CD4-positive, CD25-positive, alpha-beta regulatory T cell (primary cell): ENCODE measurements at places on chromosomes 1 and 21. TPM values are rescaled to one million over a fixed set of nuclear protein-coding genes. Genes with fewer than 3 reads are reported as not detected.
A peak's percentile ranks its signal among the peaks of the same experiment; 100 is the strongest.

GRCh38 chr1:117754061-117754969 is 148.5 kb downstream of the TENT5C start:
- peaks cover 8% of the 10 kb centered on the region for H3K4me1 ChIP-seq
- no peak overlapping the region for H3K27ac ChIP-seq
- H3K4me3 ChIP-seq = peak overlapping the region; percentile 34
- peak; percentile 55 for DNase-seq
- H3K36me3 ChIP-seq = no peaks in the 10 kb centered on the region
- peaks cover 7% of the 10 kb centered on the region for H3K27me3 ChIP-seq

- no peaks in the 10 kb centered on the region for H3K36me3 ChIP-seq
- H3K27me3 ChIP-seq = peaks cover 7% of the 10 kb centered on the region
- DNase-seq = no peak
- H3K4me1 ChIP-seq = peaks cover 7% of the 10 kb centered on the region
Observed at GRCh38 chr1:15251857-15252835, 5.1 kb downstream of the FHAD1 start.

- H3K27ac ChIP-seq = no peak overlapping the region
- no peaks in the 10 kb centered on the region for H3K36me3 ChIP-seq
- no peaks in the 10 kb centered on the region for H3K4me1 ChIP-seq
- no peak overlapping the region for H3K4me3 ChIP-seq
- H3K27me3 ChIP-seq = no peaks in the 10 kb centered on the region
Observed at GRCh38 chr1:182332261-182333060, 59.1 kb downstream of the GLUL start.

The CAPZB gene
- 372 TPM for total RNA-seq

DNA sequence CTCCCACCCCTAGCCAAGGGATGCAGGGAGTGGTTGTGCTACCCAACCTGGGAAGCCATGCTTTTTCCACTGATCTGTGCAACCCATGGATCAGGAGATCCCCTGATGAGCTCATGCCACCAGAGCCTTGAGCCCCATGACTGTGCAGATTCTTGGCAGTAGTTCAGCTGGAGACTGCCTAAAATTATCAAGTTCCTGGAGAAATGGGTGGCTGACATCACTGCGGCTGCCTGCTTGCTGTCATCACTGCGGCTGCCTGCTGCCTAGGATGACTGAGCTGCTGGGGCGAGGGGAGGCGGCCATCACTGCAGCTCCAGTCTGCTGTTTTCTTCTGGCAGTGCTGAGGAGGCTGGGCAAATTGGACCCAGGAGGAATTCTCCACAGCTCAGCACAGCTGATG is 159.2 kb downstream of the AGBL4 start:
- no peaks in the 10 kb centered on the region for H3K36me3 ChIP-seq
- H3K27me3 ChIP-seq = no peaks in the 10 kb centered on the region
- no peak overlapping the region for H3K4me3 ChIP-seq
- H3K27ac ChIP-seq = no peak overlapping the region
- no peaks in the 10 kb centered on the region for H3K4me1 ChIP-seq

- no peaks in the 10 kb centered on the region for H3K27me3 ChIP-seq
- no peak for DNase-seq
- H3K36me3 ChIP-seq = no peaks in the 10 kb centered on the region
- H3K4me1 ChIP-seq = no peaks in the 10 kb centered on the region
- no peak overlapping the region for H3K4me3 ChIP-seq
Observed at GRCh38 chr1:228017356-228018124, 10.7 kb downstream of the WNT3A start.

- H3K36me3 ChIP-seq = no peaks in the 10 kb centered on the region
- H3K27ac ChIP-seq = no peak overlapping the region
- peak; percentile 1 for DNase-seq
- no peak overlapping the region for H3K4me3 ChIP-seq
Observed at GRCh38 chr1:1185101-1185765, 11.6 kb downstream of the TTLL10 start.

The PLA2G2F gene
- total RNA-seq = not detected

DNA sequence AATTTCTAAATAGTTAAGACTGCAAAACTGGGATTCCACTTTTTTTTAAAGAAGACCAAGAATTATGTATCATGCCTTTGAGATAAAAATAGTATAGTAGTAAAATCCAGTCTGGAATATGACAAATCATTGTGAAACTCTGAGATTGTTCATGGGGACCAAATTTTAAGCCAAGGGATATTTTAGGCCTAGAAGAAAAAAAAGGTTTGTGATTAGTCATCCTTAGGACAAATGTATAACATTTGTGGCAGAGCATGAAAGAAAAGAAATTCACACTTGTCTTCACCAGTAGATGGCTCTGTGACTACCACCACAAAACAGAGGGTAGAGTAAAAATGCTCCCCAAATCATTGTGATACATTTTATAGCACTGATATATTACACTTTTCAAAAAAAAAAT is 226.1 kb downstream of the KCTD3 start:
- H3K4me3 ChIP-seq = no peak overlapping the region
- no peaks in the 10 kb centered on the region for H3K36me3 ChIP-seq
- no peak overlapping the region for H3K27ac ChIP-seq
- no peaks in the 10 kb centered on the region for H3K27me3 ChIP-seq
- no peaks in the 10 kb centered on the region for H3K4me1 ChIP-seq

GRCh38 chr21:15010645-15011044 is 54.2 kb downstream of the NRIP1 start:
- no peak for DNase-seq
- no peak overlapping the region for H3K4me3 ChIP-seq
- H3K36me3 ChIP-seq = no peaks in the 10 kb centered on the region
- no peak overlapping the region for H3K27ac ChIP-seq

GRCh38 chr1:41769068-41769467 is 149.7 kb downstream of the HIVEP3 start:
- no peak for DNase-seq
- no peaks in the 10 kb centered on the region for H3K27me3 ChIP-seq
- H3K4me3 ChIP-seq = no peak overlapping the region

DNA sequence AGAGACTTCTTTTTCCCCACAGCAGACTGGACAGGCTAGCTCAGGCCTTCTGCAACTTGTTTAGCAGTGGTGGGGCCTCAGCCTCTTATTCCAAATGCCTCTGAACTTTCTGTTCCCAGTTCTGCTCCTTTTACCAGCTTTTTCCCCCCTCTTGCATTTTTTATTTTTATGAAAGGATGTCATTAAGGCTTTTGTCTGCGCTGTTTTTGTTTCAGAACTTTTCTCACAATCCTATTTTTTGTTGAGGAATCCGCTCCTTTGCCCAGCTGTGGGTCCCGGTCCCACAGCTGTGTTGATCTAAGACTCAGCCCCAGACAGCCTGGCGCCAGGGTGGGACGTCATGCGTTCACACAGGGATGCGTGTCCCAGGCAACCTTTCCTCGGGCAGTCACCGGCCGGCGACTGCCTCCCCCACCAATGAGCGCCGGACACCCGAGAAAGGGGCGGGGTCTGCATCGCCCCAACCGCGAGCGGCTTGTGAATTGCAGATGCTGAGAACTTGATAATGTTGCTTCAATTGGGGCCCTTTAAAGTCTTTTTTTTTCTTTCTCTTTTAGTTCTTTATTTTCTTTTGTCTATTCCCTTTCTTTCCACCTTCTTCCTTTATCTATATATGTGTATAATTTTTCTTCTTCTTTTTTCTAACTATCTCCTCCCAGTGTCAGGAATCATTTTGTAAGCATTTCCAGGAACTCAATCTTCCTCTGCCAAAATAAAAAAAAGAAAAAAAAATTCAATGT is 3.0 kb upstream of the ID3 start:
- DNase-seq = no peak
- no peak overlapping the region for H3K27ac ChIP-seq
- no peak overlapping the region for H3K4me3 ChIP-seq
- H3K36me3 ChIP-seq = no peaks in the 10 kb centered on the region

DNA sequence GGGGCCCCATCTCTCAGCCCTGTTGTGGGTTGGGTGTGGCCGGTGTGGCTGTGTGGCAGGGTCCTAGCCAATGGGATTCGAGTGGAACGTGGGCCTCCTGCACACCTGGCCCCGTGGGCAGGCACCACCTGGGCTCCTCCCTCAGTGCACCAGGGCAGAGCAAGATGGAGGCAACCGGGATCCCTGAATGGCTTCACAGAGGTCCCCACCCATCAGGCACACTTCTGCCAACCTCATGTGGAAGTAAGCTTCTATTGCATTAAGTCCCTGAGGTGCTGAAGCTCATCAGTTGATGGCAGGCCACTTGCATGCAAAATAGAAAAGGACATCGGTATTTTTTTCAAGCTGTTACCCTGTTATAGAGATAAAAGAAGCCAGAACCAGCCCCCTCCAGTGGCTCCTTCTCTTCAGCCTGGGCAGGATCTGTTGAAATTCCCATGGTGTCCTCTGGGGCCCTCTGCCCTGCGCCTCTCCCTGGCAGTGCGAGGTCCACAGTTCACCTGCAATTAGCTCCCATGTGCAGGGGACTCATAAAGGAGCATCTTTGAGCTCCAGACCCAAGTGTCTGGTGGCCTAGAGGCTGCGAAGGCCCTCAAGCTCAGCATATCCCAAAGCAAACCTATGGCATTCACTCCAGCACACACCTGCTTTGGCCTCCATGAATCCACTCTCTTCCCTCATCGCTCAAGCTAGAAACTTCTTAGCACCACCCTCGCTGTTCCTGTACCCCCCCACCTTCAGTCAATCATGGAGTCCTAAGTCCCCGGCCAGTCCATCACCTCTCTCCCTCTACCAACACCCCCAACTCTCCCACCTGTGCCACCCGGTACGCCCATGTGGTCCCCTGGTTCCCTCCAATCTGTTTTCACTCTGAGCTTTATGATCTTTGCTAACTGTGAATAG is 2.1 kb upstream of the SLC45A1 start:
- H3K27ac ChIP-seq = no peak overlapping the region
- no peaks in the 10 kb centered on the region for H3K27me3 ChIP-seq
- H3K4me1 ChIP-seq = peaks cover 13% of the 10 kb centered on the region
- no peak for DNase-seq
- H3K4me3 ChIP-seq = no peak overlapping the region

DNA sequence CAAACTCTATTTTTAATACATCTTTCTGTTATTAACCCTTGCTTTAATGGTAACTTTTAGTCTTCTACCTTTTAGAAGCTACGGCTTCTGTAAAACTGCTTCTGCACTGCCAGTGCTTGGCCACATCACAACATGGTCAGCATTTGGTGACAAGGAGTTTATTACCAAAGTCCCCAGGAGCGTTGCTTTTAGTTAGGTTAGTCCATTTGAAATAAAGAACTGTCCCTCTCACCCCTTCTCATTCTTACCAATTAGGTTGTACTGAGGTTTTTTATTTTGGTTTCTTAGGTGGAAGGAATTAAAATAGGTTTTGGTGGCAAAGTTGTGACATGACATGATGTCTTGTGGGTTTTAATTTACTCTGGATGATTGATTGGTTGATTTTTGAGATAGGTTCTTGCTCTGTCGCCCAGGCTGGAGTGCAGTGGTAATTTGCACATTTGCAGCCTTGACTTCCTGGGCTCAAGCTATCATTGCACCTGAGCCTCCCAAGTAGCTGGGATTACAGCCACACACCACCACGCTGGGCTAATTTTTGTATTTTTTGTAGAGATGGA is 39.2 kb downstream of the SPEN start:
- DNase-seq = no peak
- H3K36me3 ChIP-seq = peaks cover 8% of the 10 kb centered on the region
- peaks cover 30% of the 10 kb centered on the region for H3K4me1 ChIP-seq
- H3K4me3 ChIP-seq = peak overlapping the region; percentile 31
- H3K27ac ChIP-seq = no peak overlapping the region

The TRIM63 gene
- not detected for total RNA-seq

- no peaks in the 10 kb centered on the region for H3K27me3 ChIP-seq
- H3K4me1 ChIP-seq = peaks cover 7% of the 10 kb centered on the region
- H3K36me3 ChIP-seq = peaks cover 23% of the 10 kb centered on the region
- H3K27ac ChIP-seq = no peak overlapping the region
- H3K4me3 ChIP-seq = no peak overlapping the region
Observed at GRCh38 chr1:211378844-211379243, 52.2 kb downstream of the TRAF5 start.

GRCh38 chr21:41923631-41924367 is 30.0 kb downstream of the C2CD2 start:
- peaks cover 3% of the 10 kb centered on the region for H3K36me3 ChIP-seq
- H3K4me3 ChIP-seq = no peak overlapping the region
- H3K27ac ChIP-seq = no peak overlapping the region
- DNase-seq = peak; percentile 31

DNA sequence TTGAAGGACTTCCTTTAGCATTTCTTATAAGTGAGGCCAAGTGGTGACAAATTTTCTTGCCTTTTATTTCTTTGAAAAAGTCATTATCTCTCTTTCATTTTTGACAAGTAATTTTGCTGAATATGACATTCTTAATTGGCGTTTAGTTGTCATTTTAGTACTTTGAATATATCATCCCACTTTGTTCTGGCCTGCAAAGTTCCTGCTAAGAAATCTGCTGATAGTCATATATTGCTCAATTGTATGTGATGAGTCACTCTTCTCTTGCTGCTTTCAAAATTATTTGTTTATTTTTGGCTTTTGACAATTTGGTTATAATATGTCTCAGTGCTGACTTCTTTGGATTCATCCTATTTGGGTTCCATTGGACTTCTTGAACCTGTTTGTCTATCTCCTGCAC is 312.6 kb downstream of the DUSP10 start:
- H3K36me3 ChIP-seq = no peaks in the 10 kb centered on the region
- H3K4me3 ChIP-seq = no peak overlapping the region
- DNase-seq = no peak
- H3K4me1 ChIP-seq = no peaks in the 10 kb centered on the region
- H3K27me3 ChIP-seq = peaks cover 3% of the 10 kb centered on the region
- no peak overlapping the region for H3K27ac ChIP-seq

- DNase-seq = no peak
- no peaks in the 10 kb centered on the region for H3K4me1 ChIP-seq
- no peak overlapping the region for H3K27ac ChIP-seq
- peaks cover 5% of the 10 kb centered on the region for H3K27me3 ChIP-seq
- H3K36me3 ChIP-seq = no peaks in the 10 kb centered on the region
Observed at GRCh38 chr1:89802051-89802450, 18.8 kb upstream of the LRRC8D start.
